ENCODE measurements at places on chromosomes 13 and 19.

DNA sequence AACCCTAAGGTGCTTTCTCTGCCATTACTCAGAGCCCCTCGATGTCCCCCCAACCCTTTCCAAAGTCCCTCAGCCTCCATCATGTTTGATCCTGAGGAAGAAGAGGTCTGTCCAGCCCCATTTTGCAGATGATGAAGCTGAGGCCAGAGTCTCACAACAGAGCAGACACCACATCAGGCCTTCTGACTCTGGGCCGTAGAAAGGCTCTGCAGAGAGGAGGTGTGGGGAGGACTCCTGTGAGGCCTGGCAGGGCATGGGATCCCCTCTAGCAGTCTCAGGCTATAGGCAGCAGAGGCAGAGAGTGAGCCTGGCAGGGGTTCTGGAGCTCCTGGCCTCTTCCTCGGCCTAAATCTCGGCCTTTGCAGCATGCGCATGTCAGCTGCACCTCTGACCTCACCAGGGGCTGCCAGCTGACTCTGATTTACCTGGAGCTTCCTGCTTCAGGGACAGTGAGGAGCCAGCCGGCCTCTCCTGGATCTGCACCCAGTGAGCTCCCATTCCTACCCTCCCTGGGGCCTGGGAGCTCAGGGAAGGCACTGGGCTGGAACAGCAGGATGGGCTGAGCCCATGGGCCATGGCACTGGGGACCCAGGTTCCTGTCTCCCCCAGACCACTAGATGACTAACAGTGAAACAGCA lies 41.7 kb upstream of the VSTM2B start:
- DNase-seq: no peak

DNA sequence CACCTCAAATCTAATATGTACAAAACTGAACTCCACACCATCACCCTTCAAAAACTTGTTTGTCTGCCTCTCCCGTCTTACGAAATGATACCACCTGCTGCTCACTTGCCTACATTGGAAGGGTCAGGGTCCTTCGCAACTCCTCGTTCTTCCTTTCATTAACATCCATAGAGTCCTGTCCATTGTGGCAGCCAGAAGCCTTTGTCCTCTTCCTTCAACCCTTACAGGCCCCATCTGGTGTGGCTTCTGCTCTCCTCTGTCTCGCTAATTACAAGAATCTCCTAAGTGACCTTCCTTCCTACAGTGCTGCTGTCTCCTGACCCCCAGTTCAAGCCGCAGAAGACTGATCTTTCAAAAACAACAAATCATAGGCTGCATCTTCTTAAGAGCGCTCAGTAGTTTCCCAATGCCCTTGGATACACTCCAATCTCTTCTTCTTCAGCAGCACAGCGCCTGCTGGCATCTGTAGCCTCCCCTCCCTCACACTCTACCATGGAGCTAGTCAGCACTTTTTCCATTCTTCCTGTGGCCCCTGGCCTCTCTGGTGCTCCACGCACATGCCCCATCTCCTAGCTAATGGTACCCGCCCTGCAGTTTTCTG lies 382.7 kb downstream of the LIG4 start:
- no peak for DNase-seq

GRCh38 chr19:34217952-34218817 lies 36.2 kb upstream of the GARRE1 start:
- peak; percentile 86 for DNase-seq

GRCh38 chr19:35109395-35110112 lies 6.1 kb upstream of the FXYD3 start:
- DNase-seq: no peak

DNA sequence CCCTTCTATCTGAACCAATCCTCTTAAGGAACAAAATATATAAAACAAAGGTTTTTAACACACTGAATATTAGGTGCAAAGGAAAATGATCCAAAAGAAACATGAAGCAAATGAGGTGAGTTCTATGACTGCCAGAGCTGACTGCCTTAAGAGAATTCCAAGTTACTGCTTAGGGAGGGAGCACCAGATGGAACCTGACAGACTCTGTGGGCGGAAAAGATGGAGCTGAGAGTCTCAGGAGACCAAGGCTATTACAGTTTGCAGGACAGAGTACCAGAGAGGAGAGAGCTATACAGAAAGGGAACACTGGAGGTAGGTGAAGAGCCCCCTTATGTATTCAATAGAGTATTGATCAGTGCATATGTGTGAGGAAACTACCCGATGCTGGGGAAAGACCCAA lies 87.2 kb downstream of the B3GLCT start:
- no peak for DNase-seq

DNA sequence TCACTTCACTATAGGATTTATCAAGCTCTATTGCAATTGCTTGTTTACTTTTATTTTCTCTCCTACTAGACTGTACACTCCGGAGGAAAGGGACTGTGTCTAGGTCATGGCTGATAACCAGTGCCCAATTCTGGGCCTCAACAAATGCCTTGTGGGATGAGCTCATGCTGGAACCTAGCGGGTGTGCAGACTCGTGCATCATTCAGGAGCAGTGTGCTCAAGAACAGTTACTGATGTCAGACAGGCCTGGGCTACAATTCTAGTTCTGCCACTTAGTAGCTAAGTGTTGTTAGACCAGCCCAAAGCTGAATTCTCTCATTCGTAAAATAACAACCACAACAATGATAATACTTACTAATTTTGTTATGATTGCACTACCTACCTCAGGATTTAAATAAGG lies 95.4 kb downstream of the CYSLTR2 start:
- no peak for DNase-seq

GRCh38 chr19:39752795-39753194 lies 15.0 kb upstream of the CLC start:
- no peak for DNase-seq

- no peak for DNase-seq
These were observed 95.3 kb upstream of the MLNR start for GRCh38 chr13:49124693-49125304.

DNA sequence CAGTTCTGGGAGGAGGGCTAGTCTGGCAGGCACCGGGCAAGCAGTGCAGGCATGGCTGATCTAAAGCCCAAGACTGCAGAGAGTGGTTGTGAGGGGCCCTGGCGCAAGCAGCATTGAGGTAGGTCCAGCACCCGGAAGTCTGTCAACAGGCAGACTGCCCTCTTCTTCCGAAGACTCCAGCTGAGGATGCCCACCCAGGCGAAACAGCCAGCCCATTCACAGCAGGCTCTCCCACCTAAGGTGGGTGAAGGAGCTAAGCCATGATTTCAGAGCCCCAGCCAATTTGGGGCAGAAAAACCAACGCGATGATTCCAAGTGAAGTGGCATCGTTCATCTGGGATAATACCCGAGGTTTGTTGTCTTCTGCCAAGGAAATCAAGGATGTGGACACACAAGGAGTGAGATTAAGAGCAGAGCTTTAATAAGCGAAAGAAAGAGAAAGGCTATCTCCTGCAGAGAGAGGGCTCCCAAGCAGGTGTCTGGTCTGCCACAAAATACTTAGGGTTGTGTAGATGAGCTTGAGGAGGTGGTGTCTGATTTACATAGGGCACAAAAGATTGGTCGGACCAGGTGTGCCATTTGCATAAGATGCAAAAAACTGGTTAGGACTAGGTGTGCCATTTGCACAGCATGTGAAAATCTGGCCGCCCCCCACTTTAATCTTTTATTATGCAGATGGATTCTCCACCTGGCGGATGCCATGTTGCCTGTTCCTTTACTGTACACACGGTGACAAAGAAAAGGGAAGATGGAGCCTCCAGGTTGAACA lies 22.6 kb downstream of the FAM124A start:
- DNase-seq: no peak

- no peak for DNase-seq
These were observed 3.0 kb downstream of the KLF12 start for GRCh38 chr13:74131227-74131626.

GRCh38 chr19:32540621-32541020 lies 40.4 kb upstream of the PDCD5 start:
- no peak for DNase-seq

DNA sequence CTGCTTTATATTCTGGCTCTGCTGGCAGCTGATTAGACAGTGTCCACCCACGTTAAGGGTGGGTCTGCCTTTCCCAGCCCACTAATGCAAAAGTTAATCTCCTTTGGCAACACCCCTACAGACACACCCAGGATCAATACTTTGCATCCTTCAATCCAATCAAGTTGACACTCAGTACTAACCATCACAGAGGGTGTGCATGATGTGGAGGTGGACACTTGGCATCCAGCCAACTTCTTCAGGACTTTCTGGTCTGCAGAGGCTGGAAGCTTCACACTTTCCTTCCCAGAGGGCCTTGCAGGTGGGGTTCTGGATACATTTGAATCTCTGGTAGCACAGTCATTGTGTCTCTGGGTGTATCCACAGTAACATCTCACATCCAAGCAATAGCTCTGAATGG lies 18.9 kb upstream of the IGFL1 start:
- DNase-seq: no peak

DNA sequence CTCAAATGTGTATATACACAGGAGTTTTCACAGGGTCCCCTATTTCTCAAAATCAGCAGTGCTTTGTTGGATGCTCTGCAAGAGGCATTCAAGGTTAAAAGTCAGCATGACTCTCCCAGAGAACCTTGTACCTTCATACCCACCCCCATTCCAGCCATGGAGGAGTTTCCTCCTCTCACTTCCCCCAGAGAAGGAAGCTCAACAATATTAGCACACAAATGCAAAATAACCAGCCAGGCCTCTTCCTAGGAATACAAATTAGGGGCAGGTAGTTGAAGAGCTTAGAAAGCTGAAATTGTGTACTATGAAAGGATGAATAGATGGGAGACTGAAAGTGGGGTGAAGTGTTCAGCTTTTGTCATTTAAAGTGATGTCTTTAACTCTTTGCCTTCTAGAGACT lies 43.8 kb downstream of the SPRY2 start:
- DNase-seq: no peak

DNA sequence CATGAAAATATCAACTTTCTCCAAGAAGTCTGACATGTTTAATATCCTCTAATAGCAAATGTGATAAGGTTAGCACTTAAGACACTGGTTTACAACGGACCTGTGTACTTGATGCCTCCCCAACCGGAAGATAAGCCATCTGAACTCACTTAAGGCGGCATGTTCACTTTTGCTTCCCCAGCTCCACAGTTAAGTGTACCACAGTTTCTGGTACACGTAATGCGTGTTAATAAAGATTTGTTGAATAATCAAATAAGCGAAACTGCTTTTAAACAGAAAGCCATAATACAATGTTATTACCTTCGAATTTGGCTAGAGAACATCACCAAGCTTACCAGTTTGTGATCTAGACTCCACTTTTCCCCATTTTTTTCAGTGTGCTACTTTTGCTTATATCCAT lies 1.4 kb upstream of the PAN3 start:
- DNase-seq: peak; percentile 25

- peak; percentile 12 for DNase-seq
These were observed 21.4 kb downstream of the ACER1 start for GRCh38 chr19:6312018-6312417.

DNA sequence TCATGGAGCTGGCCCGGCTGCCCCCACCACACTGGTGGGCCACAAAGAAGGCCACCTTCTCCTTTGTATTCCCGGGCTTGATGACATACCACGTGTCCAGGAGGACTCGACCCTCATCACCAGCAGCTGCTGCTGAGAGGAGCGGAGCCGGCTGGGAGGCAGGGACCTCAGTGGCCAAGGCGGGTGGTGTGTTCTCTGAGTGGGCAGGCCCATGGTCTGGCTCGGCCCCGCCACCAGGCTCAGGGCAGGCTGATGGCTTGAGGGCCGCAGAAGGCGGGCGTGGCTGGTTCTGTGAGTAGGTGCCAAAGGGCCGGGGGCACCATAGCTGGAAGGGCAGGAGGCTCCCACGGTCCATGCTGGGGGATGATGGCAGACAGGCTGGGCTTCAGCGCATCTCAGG lies 17.6 kb downstream of the FBXO46 start:
- DNase-seq: no peak

DNA sequence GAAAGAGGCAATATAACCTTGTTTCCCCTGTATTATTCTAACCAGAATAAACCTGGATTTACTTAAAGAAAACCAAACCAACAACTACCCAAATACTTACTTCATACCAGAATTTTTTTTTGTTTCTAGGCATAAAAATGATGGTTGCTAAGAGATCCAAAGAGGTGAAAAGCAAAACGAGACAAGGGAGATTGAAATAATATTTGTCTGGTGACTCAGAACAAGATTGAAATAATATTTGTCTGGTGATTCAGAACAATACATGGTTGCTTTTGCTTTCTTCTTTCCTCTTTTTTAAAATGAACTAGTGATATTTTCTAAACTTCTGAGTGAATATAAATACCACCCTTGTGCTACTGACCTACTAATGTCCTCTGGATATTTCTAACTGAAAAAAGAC lies 592.9 kb downstream of the KCTD12 start:
- no peak for DNase-seq

DNA sequence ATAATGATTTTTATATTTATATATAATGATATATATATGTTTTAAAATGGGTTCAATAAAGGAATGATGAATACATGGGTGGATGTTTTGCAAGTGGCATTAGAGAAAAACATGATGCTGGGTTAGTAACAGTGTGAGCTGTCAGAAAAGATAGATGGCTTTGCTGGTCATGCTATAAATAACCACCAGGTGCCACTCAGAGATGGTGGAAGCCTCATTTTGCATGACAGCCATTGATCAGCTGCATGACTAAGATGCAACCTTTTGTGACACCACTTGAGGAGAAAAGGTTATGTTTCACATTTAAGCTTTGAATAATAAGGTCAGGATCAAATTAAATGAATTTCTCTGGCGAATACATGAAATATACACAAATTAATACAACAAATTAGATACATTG lies 737.7 kb downstream of the PCDH9 start:
- DNase-seq: no peak

DNA sequence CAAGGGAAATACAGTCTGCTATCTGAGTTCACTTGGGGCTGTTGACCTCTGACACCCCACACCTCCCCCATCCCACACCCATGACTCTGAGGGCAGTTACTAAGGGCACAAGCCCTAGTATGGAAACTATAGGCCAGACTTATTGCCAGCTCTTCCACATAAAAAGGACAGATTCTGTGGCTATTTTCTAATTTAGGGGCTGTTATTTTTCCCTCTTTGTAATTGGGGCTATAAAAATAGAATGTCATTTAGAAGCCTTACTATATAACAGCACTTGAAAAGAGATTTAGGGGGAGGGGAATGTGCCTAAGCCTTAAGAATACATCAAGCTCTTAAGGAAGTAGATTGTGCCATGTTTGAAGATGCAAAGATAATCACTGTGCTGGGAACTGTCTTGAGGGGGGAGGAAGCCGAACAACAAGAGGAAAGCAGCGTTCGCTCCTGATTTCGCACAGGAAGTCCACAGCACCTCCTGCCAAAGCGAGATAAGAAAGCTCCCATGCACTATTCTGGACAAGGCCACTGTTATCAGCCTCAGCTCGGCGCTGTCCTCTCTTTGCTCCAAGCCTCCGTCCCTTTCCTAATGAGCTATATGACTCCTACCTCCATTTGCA lies 86.6 kb downstream of the FLT1 start:
- no peak for DNase-seq

GRCh38 chr13:81683521-81683920 lies 1342.6 kb upstream of the SPRY2 start:
- no peak for DNase-seq

DNA sequence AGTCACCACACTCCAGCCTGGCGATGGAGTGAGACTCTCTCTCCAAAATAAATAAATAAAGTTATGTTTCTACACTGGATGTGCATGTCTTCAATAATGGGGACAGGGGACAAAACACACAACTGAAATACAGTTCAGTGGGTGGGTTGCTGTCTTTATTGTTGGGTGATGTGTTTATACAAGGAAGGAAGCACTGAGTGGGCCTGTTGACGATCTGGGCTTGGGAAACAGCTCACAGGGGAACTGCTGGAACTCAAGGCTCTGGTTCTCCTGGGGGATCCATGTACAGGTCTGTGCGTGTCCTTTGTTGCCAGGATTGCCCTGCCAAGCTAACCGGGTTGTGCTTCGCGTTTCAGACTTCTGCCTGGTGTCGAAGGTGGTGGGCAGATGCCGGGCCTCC lies 18.9 kb downstream of the SPINT2 start:
- no peak for DNase-seq

Data from activated naive CD4-positive, alpha-beta T cell treated with anti-CD3 and anti-CD28 coated beads for 36 hours (primary cell).